ENCODE measurements at places on chromosomes 5 and 9.

DNA sequence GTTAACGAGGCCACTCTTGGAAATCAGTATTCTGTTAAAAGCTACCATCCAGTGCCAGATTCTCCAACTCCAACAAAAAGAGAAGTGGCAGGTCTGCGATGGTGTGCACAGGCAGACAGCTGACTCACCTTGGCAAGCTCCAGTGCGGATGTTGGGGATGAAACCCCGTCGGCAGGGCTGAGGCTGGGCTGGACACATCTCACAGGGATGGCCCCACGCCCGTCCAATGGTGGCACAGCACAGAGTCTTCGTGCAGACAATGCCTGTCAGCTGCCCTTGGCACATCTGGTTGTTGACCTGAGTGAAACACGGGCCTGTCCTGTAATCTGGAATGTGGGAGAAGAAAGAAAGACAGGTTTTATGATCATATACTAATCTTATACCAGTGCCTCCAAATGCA, 73.4 kb downstream of the FBN2 start:
- DNase-seq: no peak

DNA sequence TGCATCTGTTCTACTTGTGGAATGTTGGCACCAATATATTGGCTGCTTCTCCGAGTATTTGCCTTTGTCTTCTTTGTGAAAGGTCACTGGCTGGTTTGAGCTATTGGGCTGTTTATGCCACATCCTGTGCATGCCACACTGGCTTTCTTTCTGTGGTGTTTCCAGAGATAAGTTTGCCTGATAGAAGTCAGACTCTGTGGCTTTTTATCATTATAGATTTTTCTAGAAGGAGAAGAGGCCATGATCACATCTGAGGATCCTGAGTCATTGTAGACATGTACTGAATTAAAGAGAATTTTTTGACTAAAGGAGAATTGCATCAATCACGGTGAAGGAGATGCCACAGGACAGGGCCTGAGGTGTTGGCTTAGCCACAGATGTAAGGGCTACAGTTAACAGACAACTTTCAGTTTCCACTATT, 26.5 kb upstream of the CDKN2B start:
- no peak for DNase-seq

DNA sequence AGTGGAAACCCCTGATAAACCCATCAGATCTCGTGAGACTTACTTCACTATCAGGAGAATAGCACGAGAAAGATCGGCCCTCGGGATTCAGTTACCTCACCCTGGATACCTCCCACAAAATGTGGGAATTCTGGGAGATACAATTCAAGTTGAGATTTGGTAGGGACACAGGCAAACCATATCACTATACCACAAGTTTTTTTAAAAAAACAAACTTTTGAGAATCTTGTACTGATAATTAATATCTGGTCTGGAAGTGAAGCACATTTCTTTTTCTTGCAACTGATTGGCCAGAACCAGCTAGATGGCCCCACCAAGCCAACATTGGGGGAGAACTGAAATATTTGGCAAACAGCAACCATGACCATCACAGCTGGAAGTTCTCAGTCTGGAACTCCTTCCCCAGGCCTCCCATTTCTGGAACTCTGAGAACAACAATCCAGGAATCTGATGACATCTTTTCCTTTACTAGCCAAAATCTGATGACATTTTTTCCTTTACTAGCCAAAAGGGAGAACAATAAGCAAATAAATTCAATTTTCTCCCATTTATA, 51.8 kb upstream of the CDKN2B start:
- DNase-seq: no peak

DNA sequence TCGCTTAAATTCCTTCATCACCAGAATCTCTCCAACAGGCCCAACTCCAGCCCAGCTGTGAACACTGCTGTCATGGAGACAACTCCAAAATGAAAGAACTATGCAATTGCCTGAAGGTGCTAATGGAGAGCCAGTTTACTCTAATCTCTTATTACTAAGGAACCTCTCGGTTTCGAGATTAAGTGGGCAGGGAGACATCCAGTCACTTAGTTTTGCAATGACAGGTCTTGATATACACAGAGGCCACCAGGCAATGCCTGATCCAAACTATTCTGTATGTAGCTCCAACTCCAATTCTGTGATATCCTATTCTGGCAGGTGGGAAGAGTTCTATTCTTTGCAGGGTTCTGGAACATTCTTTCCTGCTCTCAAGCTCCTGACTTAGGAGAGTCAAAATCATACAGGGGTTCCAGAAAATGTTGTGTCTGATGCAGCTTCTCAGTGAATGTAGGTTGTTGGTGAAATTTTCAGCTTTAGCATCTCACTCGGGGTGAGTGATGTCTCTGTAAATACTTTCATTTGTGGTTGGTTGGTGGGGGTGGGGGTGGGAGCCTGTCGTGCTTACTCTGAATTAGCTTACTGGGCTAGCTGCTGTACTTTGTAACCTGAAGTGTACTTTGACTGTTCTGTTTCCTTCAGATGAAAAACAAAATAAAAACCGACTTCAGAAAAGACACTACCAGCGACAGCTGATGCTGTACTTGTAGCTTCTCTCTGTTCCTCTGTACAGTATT, 170.9 kb downstream of the PALM2AKAP2 start:
- no peak for DNase-seq
